ENCODE measurements at places on chromosomes 7 and 10. TPM values are rescaled to one million over a fixed set of nuclear protein-coding genes. Genes with fewer than 3 reads are reported as not detected.

The BMS1 gene
- 14.5 TPM for polyA plus RNA-seq

The TLX1 gene
- polyA plus RNA-seq, result 0.68 TPM

The NUPR2 gene
- polyA plus RNA-seq, result not detected

GRCh38 chr7:88012086-88012485 lies 78.0 kb downstream of the ADAM22 start:
- H3K36me3 ChIP-seq, result no peaks in the 10 kb centered on the region
- H3K27ac ChIP-seq, result no peak overlapping the region
- H3K4me1 ChIP-seq, result no peaks in the 10 kb centered on the region
- H3K4me3 ChIP-seq, result no peak overlapping the region

- peaks cover 36% of the 10 kb centered on the region for H3K27me3 ChIP-seq
- H3K36me3 ChIP-seq, result no peaks in the 10 kb centered on the region
- no peak overlapping the region for H3K27ac ChIP-seq
- no peak overlapping the region for H3K4me3 ChIP-seq
- no peak for DNase-seq
These were observed 24.4 kb downstream of the SKIDA1 start for GRCh38 chr10:21501091-21501490.

DNA sequence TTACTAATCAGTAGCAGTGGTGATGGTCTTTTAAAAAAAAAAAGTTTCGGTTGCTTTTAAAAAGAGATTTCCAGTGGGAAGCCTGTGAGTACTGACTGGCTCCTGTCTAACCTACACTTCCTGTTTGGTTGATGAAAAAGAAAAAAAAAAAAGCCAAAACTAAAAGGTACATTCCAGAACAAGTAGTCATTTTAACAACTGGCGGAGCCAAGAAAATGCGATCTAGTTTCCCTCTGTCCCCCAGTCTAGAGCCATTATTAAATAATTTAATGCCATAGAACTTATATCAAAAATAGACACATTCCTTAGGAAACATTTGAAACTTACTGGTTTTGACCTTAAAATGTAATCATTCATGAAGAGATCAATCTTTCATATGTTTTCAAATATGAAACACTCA lies 254.2 kb upstream of the C7orf33 start:
- no peak overlapping the region for H3K4me3 ChIP-seq
- peak overlapping the region; percentile 84 for H3K27ac ChIP-seq
- peaks cover 7% of the 10 kb centered on the region for H3K4me1 ChIP-seq
- DNase-seq, result no peak
- peaks cover 39% of the 10 kb centered on the region for H3K27me3 ChIP-seq
- H3K36me3 ChIP-seq, result no peaks in the 10 kb centered on the region

GRCh38 chr10:25768167-25768566 lies 165.9 kb upstream of the MYO3A start:
- H3K36me3 ChIP-seq, result no peaks in the 10 kb centered on the region
- peaks cover 26% of the 10 kb centered on the region for H3K27me3 ChIP-seq
- H3K27ac ChIP-seq, result no peak overlapping the region
- no peak overlapping the region for H3K4me3 ChIP-seq
- DNase-seq, result no peak
- H3K4me1 ChIP-seq, result no peaks in the 10 kb centered on the region

DNA sequence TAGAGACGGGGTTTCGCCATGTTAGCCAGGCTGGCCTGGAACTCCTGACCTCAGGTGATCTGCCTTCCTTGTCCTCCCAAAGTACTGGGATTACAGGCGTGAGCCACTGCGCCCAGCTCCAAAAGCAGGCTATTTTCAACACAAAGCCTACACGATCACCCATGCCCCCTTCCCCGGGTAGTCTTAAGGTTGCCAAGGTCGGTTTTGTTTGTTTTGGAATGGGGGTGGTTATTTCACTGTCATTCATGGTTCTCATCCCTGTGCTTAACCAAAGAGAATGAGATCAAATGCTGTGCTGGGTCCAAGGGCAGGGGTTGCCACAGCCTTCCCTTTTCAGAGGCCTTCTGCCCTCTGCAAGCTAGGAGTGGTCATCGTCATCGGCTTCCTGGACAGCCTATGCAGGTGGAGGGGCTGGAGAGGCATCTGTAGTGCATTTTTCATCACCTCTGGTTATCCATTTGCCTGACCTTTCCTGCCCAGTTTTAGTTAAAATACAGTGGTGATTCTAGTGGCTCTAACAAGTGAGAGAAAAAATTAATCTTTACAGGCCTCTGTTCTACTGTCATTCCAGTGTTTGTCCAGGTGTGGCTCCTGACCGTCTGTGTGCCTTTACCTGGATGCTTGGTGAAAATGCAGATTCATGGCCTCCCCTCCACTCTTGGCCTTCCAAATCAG lies 11.4 kb downstream of the BLVRA start:
- no peak overlapping the region for H3K27ac ChIP-seq
- no peak overlapping the region for H3K4me3 ChIP-seq
- peaks cover 5% of the 10 kb centered on the region for H3K4me1 ChIP-seq
- no peaks in the 10 kb centered on the region for H3K36me3 ChIP-seq
- no peaks in the 10 kb centered on the region for H3K27me3 ChIP-seq

All from hepatocyte (in vitro differentiated cells).